ENCODE measurements at places on chromosomes 16 and 17. TPM values are rescaled to one million over a fixed set of nuclear protein-coding genes. Genes with fewer than 3 reads are reported as not detected.

Gene CCL7
- total RNA-seq: not detected

Gene ABCC6
- total RNA-seq: not detected

Gene KRT222
- 1.6 TPM for total RNA-seq

Gene PPY
- not detected for total RNA-seq

Gene PRDM7
- not detected for total RNA-seq

Gene TNRC6C
- 2.3 TPM for total RNA-seq

Gene C17orf78
- total RNA-seq: not detected

Gene SPATA20
- total RNA-seq: 59.0 TPM

Gene PRSS33
- total RNA-seq: not detected

Gene CACNA1H
- under 0.01 TPM for total RNA-seq

Gene SEZ6
- total RNA-seq: not detected

Gene CHST4
- not detected for total RNA-seq

Gene TERB1
- 0.79 TPM for total RNA-seq

Gene PRSS36
- 2.5 TPM for total RNA-seq

Gene PYDC1
- total RNA-seq: not detected

Gene KRT14
- total RNA-seq: 128 TPM

Gene CES5A
- not detected for total RNA-seq

Gene GAS2L2
- not detected for total RNA-seq

Gene OMG
- total RNA-seq: not detected

Gene MYH13
- not detected for total RNA-seq

Gene TVP23B
- total RNA-seq: 48.3 TPM

Gene ACTG1
- total RNA-seq: 3,259 TPM

Gene KLHL10
- total RNA-seq: 0.79 TPM

Gene KRT40
- not detected for total RNA-seq

Gene ADGRG3
- total RNA-seq: not detected

Gene BRIP1
- total RNA-seq: 8.2 TPM

Gene RDM1
- under 0.01 TPM for total RNA-seq

Gene OTOA
- total RNA-seq: 0.11 TPM

Gene DBNDD1
- total RNA-seq: 0.11 TPM

Gene CCDC200
- total RNA-seq: not detected

Gene COX11
- 38.5 TPM for total RNA-seq

Gene TSPAN10
- total RNA-seq: 3.9 TPM

Gene CD7
- not detected for total RNA-seq

Gene SLC12A3
- 1.6 TPM for total RNA-seq

Gene CDH13
- 0.39 TPM for total RNA-seq

Gene CTRB1
- total RNA-seq: not detected

Gene ABCC11
- under 0.01 TPM for total RNA-seq

Gene KIF18B
- total RNA-seq: 2.4 TPM

Gene NAGS
- total RNA-seq: 2.4 TPM

Gene TBC1D3K
- not detected for total RNA-seq

Gene HCRT
- not detected for total RNA-seq

Gene ICAM2
- total RNA-seq: not detected

Gene CHD3
- 236 TPM for total RNA-seq

Gene HS3ST3A1
- 0.79 TPM for total RNA-seq

Gene GPR142
- total RNA-seq: not detected

Measured in placental epithelial cell (primary cell).